ENCODE measurements at places on chromosomes 3 and 15. TPM values are rescaled to one million over a fixed set of nuclear protein-coding genes. Genes with fewer than 3 reads are reported as not detected.
A peak's percentile ranks its signal among the peaks of the same experiment; 100 is the strongest.

DNA sequence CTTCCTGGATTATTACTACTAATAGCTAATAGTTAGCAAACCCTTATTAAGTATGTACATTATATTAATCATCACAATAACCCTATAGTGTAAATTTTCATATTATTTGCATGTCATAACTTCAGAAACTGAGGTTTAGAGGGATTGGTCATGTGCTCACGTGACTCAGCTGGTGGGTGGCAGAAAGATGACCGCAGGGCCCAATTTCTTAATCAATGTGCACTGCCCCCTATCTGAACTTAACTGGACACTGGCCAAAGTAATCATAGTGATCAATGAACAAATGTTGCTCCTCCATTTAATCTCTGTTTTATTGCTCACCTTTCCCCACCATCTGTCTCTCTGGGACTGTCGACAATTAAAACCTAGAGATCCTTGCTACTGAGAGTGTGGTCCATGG is 52.2 kb downstream of the PLD1 start:
- no peak for DNase-seq

DNA sequence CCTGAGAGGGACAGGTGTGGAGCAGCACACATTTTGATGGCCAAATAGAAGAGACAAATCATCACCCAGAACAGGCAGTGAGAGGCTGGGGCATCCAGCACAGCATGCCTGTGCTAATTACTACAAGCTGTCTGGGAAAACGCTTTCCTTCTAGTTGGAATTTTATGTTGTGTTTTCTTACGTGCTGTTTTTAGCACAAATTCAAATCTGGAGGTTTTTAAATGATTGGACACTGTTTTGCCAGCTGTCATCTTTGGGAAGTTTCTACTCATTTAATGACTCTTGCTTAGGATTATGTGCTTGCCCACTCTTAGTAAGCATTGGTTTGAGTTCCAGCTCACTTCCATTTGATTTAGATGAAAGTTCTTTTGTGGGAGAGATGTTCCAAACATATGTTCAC is 43.5 kb downstream of the EAF1 start:
- DNase-seq, result no peak

DNA sequence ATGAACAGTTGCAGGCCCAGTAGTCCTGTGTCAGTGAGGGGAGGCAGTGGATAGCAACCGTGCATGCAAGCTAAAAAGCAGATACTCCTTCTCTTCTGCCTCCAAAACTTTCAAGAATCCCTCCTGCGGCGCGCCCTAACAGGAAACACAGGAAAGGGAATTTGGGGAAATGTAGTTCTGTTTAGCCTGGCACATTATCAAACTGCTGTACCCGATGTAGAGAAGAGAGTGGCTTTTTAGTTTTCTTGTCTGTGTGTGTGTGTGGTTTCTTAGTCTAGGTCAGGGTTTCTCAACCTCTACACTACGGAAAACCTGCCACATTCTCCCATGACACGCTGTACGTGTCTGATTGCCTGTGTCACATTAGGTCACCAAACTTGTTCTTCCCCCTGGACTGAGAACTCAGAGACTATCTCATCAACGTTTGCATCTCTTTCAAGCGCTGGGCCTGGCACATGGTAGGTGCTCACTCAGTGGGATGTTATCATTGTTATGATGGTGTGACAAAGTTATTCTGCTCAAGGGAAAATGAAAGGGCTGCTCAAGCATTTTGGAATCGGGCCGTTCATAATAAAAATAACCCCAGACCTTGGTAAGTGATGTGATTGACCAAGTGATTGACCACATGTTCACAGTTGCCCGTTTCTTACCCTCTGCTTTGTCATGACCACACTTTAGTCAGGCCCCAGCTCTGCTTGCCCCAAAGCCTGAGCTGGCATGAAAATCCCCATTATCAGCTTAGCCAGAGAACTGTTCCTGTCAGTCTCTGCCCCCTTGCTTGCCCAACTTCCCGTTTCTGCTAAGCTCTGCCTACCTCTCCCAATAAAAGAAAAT is 33.2 kb downstream of the TM4SF4 start:
- no peak for DNase-seq

DNA sequence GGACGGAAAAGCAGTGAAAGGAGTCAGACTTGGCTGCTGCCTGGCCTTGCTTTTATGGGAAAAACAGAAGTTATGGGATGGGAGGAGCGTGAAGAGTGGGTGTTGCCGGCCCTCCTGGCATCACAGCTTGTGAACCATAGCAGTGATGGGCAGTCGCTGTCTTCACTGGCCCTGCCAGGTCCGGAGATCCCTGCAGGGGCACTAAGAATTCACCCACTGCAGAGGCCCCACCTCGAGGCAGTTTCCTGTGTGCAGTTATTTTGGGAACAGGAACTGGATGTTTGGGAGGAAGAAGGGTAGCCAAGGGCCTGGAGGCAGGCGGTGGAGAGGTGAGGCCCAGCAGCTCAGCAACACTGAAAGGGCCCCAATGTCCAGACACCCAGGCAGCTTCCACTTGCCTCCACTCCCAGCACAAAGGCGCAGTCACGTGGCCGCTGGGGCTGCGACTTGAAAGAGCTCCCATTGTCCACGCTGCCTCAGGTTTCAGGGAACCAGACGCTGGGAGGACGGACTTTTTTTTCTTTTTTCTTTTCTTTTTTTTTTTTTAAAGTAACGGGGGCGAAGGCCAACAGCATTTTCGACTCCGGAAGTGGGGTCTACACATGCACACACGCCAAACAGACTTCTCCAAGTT is 255.6 kb downstream of the ZNF621 start:
- DNase-seq, result no peak

- no peak for DNase-seq
These were observed 4.1 kb downstream of the MYL3 start for GRCh38 chr3:46859001-46859710.

- DNase-seq, result no peak
These were observed 324.0 kb upstream of the TBL1XR1 start for GRCh38 chr3:177521305-177521704.

- no peak for DNase-seq
These were observed 5.9 kb upstream of the FAM3D start for GRCh38 chr3:58672451-58672850.

- no peak for DNase-seq
These were observed 13.0 kb downstream of the ADAMTS17 start for GRCh38 chr15:100328796-100329195.

GRCh38 chr15:42737529-42738328 is 801 bp upstream of the CDAN1 start:
- DNase-seq, result no peak

- DNase-seq, result peak; percentile 95
These were observed 21.8 kb downstream of the CDCP1 start for GRCh38 chr3:45124352-45124751.

DNA sequence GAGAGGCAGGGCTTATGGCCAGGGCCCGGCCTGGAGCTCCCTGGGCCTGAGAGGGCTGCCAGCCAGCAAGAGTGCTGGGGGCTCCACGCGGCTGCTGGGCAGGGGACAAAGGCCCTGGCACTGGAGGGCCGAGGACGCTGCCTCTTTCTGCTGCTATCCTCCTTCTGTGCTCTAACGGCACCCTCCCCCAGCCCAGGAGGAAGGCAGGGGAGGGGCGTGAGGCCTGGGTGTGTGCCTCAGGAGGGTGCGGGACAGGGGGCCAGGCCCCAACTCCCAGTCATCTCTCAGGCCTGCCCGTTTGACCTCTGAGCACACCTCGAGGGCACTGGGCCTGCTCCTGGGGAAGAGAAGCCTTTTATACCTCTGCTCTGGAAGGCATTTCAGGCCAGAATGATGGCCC is 115.5 kb downstream of the ADCY5 start:
- DNase-seq, result no peak

DNA sequence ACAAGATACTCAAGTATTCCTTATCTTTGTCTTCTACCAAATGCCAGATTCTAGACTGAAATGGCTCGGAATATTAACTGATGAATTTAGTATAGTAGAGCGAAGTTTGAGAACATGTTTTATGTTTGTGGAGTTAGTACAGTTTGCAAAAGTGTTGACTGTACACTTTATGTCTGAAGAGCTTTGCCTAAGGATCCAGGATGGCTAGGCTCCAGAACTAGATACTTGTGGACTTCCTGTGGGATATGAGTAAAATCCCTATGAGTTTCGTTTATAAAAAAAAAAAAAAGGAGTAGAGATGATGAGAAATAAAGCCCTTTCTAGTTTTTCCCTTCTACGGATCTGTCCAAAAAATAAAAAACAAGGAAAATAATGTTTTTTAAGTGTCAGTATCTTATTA is 96.7 kb downstream of the TP63 start:
- DNase-seq, result no peak

The LSAMP gene
- not detected for total RNA-seq

The GNAT1 gene
- total RNA-seq, result not detected

- DNase-seq, result no peak
These were observed 52.8 kb downstream of the USP50 start for GRCh38 chr15:50493625-50494024.

The IL5RA gene
- total RNA-seq, result not detected

The CAMK1 gene
- 22.1 TPM for total RNA-seq

DNA sequence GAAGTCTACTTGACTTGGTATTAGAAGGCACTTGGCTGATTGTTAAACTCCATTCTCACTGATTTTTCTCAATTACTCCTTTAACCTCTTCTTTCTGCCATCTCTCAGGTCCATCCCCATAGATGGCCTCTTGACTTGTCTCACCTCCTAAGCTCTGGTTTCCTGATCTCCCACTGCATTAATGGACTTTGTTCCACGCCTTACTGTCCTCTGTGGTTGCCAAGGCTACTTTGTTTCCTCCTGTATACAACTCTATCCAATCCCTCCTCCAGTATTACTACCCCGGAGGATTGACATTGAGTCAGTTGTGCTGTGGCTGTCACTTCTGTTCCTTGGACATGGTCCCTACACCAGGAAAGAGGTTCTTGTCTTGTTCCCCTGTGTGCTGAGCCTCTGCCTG is 10.6 kb upstream of the GLCE start:
- DNase-seq, result no peak

DNA sequence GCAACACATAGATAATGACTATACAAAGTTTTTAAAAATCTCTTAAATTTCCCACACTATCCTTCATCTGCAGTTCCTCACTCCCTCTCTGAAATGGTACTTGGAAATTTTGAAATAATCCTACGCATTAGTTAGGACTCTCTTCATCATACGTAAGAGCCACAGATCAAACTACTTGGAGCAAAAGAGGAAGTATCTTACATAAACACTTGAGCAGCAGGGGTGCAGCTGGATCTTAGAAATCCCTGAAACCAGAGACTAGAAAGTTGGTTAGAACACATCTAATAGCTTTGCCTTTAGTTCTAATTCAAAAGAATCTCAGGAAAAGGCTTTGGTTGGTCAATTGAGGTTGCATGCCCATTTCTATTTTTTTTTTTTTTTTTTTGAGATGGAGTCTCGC is 38.8 kb upstream of the ZNF445 start:
- DNase-seq, result no peak

DNA sequence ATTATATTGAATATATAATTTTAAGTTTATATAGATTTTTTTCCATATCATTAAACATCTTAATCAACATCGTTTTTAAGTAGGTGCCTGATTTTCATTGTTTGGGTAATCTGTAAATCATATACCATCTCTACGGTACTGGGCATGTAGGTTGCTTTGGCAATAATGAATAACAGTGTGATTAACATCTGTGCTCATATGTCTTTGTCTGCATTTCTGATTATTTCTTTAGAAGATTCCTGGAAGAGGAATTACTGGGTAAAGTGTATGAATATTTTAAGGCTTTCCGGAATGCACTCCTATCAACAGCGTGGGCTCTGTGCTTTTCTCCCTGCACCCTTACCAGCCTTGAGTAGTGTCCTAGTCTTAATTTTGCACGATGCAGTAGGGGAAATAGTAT is 119.8 kb upstream of the LIPC start:
- no peak for DNase-seq

DNA sequence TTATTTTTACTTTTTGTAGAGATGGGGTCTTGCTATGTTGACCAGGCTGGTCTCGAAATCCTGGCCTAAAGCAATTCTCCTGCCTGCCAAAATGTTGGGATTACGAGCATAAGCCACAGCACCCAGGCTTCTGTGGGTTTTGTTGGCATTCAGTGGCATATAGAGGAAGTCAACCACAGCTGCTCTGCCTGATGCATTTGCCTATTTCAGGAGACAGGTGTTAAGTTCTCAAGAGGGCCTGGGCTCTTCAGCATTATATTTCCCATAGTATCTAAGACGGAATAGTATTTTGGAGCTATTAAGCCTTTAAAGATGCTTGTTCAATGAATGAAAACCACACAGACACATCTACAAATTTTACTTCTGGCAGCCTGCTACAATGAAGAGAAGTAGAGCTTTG is 73.5 kb upstream of the CSPG5 start:
- DNase-seq, result no peak

- DNase-seq, result no peak
These were observed 155.8 kb downstream of the LRTM1 start for GRCh38 chr3:54772051-54772450.

DNA sequence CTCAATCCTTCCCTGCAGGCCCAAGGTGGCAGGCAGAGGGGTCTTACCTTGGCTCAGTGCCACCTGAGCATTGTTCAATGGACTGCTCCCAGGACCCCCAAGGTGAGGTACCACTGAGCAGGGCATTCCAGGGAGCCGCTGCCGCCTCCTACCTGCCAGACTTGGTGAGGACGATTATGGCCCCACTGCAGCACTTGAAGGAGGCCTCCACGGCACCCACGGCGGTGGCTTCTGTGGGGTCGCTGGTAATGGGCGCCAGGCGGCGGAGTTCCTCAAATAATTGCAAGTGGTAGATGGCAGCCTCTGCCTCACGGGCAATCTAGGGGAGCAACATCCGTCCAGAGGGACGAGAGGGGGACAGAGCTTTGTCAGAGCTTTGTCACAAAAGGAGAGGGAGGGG is 4.7 kb upstream of the GRAMD2A start:
- no peak for DNase-seq

- no peak for DNase-seq
These were observed 27.4 kb downstream of the TCAIM start for GRCh38 chr3:44365952-44366351.

The FEZF2 gene
- total RNA-seq, result not detected

GRCh38 chr3:187989575-187990153 is 164.3 kb upstream of the LPP start:
- DNase-seq, result no peak

- peak; percentile 32 for DNase-seq
These were observed 94.0 kb downstream of the ETFA start for GRCh38 chr15:76217029-76217881.

DNA sequence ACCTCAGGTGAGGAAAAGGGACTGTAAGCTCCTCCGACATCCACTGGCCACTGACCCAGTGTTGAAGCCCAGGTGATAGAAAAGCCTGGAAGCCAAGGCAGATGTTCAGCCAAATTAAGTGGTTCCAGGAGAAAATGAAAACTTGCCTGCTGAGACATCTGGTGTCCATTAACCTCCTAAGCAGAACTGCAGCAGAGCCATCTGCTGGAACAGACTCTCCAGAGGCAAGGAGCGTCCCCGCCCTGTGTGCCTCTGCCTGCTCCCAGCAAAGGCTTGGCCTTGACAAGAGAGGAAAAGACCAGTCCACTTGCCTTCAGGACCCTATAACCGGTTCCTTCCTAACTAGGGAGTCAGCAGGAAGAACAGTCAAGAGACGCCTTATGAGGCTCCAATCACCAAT is 48.2 kb downstream of the SRGAP3 start:
- DNase-seq, result peak; percentile 11

GRCh38 chr3:98039322-98040024 is 4.4 kb upstream of the GABRR3 start:
- peak; percentile 82 for DNase-seq

The PARP9 gene
- 6.4 TPM for total RNA-seq

The HMG20A gene
- total RNA-seq, result 29.6 TPM

GRCh38 chr3:43753741-43754715 is 63.3 kb downstream of the ABHD5 start:
- peak; percentile 76 for DNase-seq

The TMEM266 gene
- 0.18 TPM for total RNA-seq

GRCh38 chr3:40877631-40878463 is 321.5 kb upstream of the CTNNB1 start:
- no peak for DNase-seq

The CIAO2A gene
- total RNA-seq, result 46.0 TPM

GRCh38 chr3:72538070-72538745 is 310.0 kb downstream of the SHQ1 start:
- DNase-seq, result no peak

Measured in HFFc6 (cell line).